ENCODE measurements at places on chromosomes 7 and 10.
A peak's percentile ranks its signal among the peaks of the same experiment; 100 is the strongest.

DNA sequence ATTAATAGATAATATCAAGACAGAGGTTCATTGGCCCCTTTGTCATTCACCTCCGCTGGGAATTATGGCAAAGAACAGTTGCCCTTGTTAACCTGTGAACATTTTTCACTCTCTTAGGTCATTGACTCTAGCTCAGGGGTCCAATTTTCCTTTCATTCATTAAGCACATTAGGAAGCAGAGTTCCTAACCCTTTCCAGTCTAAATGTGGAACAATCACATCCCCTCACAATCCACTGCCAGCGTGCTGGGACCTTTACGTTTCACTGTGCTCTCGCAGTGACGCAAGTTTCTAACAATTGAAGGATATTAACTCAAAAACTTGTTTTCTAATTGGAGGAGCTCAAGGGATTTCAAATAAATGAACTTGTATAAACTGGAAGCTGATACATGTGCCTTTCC is 79.3 kb upstream of the MEOX2 start:
- no peak for DNase-seq

- no peak for DNase-seq
These were observed 4.9 kb upstream of the HACD1 start for GRCh38 chr10:17622061-17622460.

- DNase-seq, result peak; percentile 78
These were observed 36.4 kb downstream of the JAKMIP3 start for GRCh38 chr10:132102071-132102716.

GRCh38 chr7:34787586-34787985 is 129.6 kb downstream of the NPSR1 start:
- DNase-seq, result no peak

DNA sequence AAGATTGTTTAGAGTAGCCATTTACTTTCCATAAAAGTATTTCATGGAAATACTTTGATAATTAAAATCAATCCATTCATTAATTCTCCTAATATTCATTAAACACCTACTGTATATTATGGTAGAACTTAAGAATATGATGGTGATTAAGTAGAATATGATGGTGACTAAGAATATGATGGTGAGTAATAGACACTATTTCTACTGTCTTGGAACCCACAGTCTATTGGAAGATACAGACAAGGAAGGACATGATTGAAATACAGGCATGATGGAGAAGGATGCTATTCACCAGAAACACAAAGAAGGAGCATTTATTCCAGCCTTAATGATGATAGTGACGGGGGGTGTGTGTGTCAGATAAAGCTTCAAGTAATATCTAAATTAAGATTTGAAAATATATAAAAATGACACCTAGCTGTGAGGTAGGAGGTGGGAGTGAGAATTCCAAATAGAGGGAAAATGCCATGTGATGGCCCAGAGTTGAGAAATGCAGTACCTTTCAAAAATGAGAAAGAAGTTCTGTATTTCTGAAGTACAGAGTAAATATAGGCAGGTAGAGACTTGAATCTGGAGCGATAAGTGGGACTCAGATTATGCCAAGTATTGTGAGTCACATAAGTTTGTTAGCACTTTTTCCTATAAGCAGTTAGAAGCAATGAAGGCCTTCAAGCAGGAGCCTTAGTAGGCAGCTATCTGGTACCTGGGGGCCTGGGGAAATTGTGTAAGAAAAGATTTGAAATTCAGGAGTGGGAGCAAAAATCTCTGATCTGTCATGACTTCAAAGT is 12.5 kb upstream of the CDK13 start:
- no peak for DNase-seq

DNA sequence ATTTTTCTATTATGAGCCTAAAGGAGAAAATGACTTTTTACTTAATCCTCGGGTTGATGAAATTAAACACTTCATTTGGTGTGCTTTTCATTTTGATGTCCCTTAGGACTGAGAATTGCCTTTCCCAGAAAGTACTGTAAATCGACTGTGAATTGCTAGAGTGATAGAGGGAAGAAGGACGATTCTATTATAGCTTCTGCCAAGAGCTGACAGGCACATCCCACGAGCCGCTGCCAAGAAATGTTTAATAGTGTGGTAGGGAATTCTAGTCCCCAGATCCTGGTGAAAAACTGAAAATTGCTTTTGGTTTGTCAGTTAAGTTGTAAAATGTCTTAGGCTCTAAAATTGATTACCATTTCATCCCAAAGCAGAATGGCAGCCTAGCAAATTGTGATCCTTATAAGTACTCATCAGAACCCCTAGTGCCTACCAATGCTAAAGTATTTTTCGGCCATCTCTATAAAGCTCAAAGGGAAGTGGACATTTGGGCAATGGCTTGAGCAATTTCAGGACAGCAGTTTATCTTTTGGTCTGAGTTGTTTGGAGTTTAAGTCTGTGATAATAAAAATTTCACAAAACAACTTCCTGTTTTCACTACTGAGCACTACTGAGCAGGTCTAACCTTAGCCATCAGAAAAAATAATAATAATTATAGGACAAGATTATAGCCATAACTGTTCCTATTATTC is 44.6 kb upstream of the HYCC1 start:
- no peak for DNase-seq

DNA sequence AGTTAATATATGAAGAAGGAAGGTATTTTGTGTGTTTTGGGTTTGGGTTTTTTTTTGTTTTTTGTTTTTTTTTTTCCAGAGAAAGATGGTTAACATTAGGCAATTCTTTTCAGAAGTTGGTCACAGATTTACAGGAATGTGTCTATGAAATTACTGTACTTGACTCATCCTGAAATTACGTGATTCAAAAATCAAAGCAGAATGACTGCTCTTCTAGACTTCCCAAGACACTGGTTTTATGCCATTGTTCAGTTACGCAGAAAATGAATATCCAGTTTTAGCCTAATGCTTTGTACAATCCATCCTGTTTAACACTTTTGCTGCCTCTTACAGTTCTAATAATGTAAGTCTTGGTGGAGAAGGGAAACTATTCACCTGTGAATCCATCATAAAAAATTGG is 39.7 kb upstream of the CELF2 start:
- DNase-seq, result no peak

DNA sequence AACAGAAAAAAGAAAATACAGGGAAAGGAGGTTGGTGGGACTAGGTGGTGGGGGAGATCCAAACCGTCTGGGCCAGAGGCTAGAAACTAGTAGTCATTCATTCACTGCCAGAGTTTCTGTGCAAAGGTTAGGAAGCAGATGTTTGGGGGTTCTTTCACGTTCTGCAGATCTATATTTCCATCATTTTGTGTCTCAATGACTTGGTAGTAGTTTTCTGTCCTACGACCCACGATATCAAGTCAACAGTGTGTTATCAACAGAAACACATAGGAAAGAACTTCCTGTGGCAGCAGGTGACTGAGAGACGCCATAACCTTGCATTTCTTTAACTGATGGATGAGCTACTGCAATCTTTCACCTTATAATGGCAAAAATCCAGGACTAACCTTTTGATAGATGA is 1.8 kb downstream of the CEP55 start:
- DNase-seq, result no peak

DNA sequence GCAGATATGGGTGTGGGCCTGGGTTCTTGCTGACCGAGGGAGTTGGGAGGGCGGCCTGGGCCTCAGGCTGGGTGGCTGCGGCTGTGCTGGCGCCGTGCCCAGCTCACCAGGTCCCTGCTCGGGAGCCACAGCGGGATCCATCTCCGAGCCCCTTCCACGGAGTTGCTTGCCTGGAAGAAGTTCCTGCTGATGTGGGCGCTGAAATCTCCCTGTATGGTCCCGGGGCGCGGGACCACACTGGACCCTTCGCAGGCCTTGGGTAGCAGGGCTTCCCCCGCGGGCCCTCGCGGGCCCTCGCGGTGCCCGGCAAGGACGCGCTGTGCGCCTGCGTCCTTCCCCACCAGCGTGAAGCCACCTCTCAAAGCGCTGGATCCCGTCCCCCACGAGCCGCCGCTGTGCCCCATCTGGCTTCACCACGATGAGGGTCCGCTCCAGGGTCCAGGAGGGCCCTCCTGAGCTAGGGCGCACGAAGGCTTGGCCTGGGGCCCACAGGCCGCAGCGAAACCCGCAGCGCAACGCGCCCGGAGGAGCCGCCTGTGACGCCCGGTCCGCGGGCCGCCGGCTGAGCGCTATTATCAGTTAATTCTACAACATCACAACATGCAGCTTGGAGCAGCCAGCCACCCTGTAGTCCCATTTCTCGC is 31.5 kb downstream of the RAB19 start:
- DNase-seq, result no peak

- no peak for DNase-seq
These were observed 90.8 kb downstream of the FOXL3 start for GRCh38 chr7:380711-381210.

- no peak for DNase-seq
These were observed 148.5 kb downstream of the TSPAN12 start for GRCh38 chr7:120709252-120709971.

DNA sequence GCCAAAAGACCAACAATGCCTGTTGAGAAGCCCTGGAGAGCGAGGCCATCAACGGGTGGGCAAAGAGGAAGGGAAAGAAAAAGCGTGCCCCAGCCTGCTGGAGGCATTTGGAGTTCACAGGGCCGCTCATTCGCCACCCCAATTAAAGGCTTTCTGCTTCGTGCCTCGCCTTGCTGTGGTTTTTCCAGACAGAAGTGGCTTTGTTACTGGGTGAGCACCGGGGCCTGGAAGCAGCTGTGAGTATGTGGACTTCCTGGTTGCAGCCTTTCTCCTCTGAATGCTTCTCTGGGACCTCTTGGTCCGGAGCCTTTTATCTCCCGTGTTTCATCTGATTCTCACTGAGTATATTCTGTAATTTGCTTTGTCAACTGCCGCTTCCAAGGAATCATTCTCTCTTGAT is 118.1 kb upstream of the EGR2 start:
- no peak for DNase-seq

- DNase-seq, result no peak
These were observed 49.2 kb downstream of the ODAD2 start for GRCh38 chr10:27949528-27950241.

- no peak for DNase-seq
These were observed 31.7 kb downstream of the LHPP start for GRCh38 chr10:124493214-124493882.

- DNase-seq, result no peak
These were observed 277.1 kb downstream of the SNX13 start for GRCh38 chr7:17663061-17663675.

- DNase-seq, result no peak
These were observed 42.1 kb upstream of the IKZF1 start for GRCh38 chr7:50262446-50262845.

- no peak for DNase-seq
These were observed 207.7 kb upstream of the TEX47 start for GRCh38 chr7:89002981-89003956.

GRCh38 chr7:66517212-66517909 is 111.3 kb upstream of the KCTD7 start:
- no peak for DNase-seq

GRCh38 chr7:129341212-129341611 is 93.0 kb upstream of the STRIP2 start:
- DNase-seq, result no peak

- no peak for DNase-seq
These were observed 11.9 kb downstream of the PSTK start for GRCh38 chr10:122992031-122992585.

DNA sequence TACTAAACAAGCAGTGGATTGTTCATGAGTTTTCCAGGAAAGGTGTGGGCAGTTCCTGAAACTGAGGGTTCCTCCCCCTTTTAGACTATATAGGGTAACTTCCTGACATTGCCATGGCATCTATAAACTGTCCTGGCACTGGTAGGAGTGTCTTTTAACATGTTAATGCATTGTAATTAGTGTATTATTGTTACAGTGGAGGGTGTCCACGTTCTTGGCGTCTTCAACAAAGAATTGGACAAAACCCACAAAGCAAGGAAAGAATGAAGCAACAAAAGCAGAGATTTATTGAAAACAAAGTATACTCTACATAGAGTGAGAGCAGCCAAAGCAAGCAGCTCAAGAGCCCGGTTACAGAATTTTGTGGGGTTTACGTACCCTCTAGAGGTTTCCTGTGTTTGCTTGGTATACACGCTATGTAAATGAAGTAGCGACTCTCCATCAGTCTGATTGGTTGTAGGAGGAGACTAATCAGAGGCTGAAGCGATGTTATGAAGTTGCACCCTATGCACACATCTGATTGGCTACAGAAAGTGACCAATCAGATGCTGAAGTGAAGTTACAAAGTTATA is 175.2 kb downstream of the NSUN6 start:
- no peak for DNase-seq

DNA sequence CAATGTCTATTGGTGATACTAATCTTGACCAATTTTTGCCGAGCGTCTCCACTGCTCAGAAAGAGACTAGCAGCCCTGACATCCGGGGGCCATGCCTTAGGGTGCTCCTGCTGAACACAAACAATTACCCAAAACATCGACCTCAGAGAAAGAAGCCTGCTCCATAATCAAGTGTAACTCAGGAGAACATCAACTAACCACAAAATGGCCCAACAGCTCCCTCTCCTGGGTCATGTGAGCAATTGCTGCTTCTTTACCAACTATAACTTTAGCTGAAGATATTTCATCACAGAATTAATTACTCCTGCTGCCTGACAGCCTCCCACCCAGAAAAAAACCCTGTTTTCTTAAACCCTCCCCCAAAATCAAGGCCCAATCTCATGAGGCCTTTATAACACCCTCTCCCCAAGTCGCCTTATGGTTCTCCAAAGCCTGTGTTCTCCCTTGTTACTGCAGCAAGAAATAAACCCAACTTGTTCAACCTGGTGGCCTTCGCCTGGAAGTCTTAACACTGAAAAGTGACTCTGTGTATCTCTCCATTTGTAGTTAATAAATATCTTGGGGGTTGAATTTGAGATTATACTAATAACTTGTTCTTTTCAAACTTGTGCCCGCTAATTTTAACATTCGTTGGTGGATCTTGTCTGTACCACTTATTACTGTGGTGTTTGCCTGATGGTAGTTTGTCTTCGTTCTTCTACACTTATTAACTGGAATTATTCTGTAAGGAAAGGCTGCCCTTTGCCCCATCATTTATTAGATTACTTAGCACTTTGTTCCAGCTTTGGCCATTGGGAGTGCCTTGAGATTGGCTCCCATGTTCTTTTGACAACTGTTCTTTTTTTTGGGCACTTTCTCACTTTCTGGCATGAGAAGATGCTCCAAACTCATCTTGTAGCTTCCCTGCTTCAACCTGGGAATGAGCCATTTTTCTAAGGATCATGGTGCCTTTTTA is 21.2 kb upstream of the RAMP3 start:
- DNase-seq, result peak; percentile 46

DNA sequence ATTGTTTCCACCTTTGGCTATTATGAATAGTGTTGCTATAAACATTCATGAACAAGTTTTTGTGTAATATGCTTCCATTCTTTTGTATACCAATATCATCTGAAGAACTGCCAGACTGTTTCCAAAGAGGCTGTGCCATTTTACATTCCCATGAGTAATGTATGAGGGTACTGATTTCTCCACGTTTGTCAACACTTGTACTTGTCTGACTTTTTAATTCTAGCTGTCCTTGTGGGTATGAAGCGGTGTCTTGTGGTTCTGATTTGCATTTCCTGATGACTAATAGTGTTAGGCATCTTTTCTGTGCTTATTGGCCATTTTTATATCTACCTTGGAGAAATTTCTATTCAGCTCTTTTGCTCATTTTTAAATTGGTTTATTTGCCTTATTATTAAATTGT is 52.8 kb downstream of the LSMEM1 start:
- no peak for DNase-seq

GRCh38 chr7:157459966-157460365 is 123.2 kb downstream of the DNAJB6 start:
- DNase-seq, result no peak
